ENCODE measurements at places on chromosomes 1 and 21.

- no peaks in the 10 kb centered on the region for H3K27me3 ChIP-seq
- H3K4me3 ChIP-seq, result no peak overlapping the region
- no peaks in the 10 kb centered on the region for H3K4me1 ChIP-seq
These were observed 12.0 kb downstream of the SLAMF8 start for GRCh38 chr1:159838715-159839114.

DNA sequence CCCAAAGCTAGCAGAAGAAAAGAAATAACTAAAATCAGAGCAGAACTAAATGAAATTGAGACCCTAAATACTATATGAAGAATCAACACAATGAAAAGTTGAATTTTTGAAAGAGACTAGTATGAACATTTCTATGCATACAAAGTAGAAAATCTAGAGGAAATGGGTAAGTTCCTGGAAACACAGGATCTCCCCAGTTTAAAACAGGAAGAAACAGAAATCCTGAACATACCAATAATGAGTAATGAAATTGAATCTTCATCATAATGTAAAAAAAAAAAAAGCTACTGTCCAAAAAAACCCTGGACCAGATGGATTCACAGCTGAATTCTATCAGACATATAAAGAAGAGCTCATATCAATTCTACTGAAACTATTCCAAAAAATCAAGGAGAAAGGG, 233.5 kb downstream of the PLPP3 start:
- H3K4me1 ChIP-seq, result no peaks in the 10 kb centered on the region
- DNase-seq, result no peak
- H3K27ac ChIP-seq, result no peak overlapping the region
- H3K27me3 ChIP-seq, result no peaks in the 10 kb centered on the region
- H3K36me3 ChIP-seq, result no peaks in the 10 kb centered on the region

GRCh38 chr1:213761845-213762407, 225.8 kb upstream of the PROX1 start:
- peak; percentile 16 for DNase-seq
- H3K4me1 ChIP-seq, result no peaks in the 10 kb centered on the region
- no peaks in the 10 kb centered on the region for H3K36me3 ChIP-seq
- H3K27ac ChIP-seq, result no peak overlapping the region
- H3K27me3 ChIP-seq, result no peaks in the 10 kb centered on the region

DNA sequence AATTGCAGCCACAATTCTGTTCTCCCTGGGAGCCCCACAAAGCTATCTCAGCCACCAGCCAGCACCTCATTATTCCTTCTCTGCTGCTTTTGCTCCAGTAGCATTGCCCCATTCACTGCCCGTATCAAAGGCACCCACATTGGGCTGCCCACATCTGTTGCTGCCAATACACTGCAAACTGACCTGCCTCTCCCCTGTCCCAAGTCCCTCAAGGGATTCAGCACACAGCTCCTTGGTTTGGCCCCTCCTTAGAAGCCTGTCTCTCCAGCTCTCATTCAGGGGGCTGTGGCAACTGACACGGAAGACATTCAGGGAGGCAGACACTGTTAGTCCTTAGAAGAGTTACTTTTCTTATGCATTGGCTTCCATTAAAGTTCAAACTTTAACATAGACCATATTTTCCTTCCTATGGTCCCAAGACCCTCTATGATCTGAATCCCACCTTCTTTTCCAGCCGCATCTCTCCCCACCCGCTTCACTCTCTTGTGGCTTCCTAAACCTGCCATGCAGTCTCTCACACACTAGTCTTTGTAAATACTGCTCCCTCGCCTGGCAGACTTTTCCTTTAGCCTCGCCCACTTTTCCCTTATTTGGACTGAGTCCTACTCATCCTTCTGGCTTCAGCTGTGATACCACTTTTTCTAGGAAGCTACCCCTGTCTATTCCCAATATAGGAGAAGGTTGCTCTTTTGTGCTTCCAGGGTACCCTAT, 19.3 kb upstream of the KLHDC8A start:
- no peak overlapping the region for H3K27ac ChIP-seq
- no peaks in the 10 kb centered on the region for H3K27me3 ChIP-seq
- H3K4me3 ChIP-seq, result no peak overlapping the region
- H3K36me3 ChIP-seq, result no peaks in the 10 kb centered on the region

GRCh38 chr1:69985376-69985775, 220.0 kb downstream of the LRRC40 start:
- no peaks in the 10 kb centered on the region for H3K27me3 ChIP-seq
- DNase-seq, result no peak
- H3K36me3 ChIP-seq, result no peaks in the 10 kb centered on the region
- no peaks in the 10 kb centered on the region for H3K4me1 ChIP-seq
- no peak overlapping the region for H3K4me3 ChIP-seq

DNA sequence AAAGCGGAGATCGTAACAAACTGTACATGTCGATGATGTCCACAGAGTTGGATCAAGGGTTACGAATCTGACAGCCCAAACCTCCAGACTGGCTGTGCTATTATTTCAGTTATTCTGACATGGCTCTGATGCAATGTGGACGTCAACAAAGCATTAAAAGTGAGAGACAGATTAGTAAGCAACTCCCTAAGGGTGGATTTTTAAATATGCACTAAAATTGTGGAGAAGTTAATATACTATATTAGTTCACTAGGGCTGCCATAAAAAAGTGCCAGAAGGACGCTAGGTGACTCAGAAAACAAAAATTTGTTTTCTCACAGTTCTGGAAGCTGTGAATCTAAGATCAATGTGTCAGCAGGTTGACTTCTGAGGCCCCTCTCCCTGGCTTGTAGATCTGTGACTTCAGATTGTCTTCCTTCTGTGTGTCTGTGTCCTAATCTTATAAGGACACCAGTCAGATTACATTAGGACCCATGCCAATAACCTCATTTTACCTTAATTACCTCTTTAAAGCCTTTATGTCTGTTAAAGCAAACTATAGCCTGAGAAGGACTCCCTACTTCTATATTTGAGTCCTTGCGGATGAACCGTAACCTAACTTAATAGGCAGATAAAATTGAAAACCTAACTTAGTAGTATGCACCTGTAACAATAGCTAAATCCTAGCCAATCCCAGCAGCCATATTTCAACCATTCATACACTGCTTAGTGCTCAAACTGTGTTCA, 66.0 kb upstream of the BACH1 start:
- peaks cover 3% of the 10 kb centered on the region for H3K4me1 ChIP-seq
- DNase-seq, result no peak
- H3K27ac ChIP-seq, result no peak overlapping the region
- no peaks in the 10 kb centered on the region for H3K27me3 ChIP-seq
- H3K36me3 ChIP-seq, result no peaks in the 10 kb centered on the region

- H3K4me1 ChIP-seq, result no peaks in the 10 kb centered on the region
- no peak overlapping the region for H3K27ac ChIP-seq
- no peak overlapping the region for H3K4me3 ChIP-seq
- H3K27me3 ChIP-seq, result no peaks in the 10 kb centered on the region
- H3K36me3 ChIP-seq, result no peaks in the 10 kb centered on the region
These were observed 601.9 kb downstream of the MRPL39 start for GRCh38 chr21:25005388-25005787.

- H3K4me1 ChIP-seq, result peaks cover 14% of the 10 kb centered on the region
- no peaks in the 10 kb centered on the region for H3K27me3 ChIP-seq
- peak; percentile 63 for DNase-seq
- no peaks in the 10 kb centered on the region for H3K36me3 ChIP-seq
These were observed 732 bp downstream of the ABCG1 start for GRCh38 chr21:42219606-42220137.

DNA sequence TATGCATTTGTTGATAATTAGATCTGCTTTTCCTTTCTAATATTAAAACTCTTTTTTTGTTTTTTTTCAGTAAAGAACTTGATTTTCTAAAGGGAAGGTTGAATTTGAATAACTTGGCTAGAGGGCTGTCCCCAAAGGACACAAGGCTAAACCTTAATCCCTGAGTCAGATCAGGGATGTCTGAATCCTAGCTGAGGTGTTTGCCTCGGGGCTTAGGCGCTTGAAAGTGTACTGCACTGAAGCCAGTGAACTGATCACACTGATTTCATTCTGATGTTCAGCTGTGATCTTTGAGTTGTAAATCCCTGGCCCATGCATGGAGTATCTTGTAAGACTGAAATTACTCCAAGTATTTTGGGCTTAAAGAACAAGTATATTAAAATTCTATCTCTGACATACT, 42.8 kb downstream of the MTR start:
- H3K4me3 ChIP-seq, result no peak overlapping the region
- no peaks in the 10 kb centered on the region for H3K27me3 ChIP-seq
- no peak overlapping the region for H3K27ac ChIP-seq

- H3K27ac ChIP-seq, result peak overlapping the region; percentile 91
- H3K4me1 ChIP-seq, result peaks cover 60% of the 10 kb centered on the region
- no peak for DNase-seq
- no peaks in the 10 kb centered on the region for H3K36me3 ChIP-seq
These were observed 3.5 kb downstream of the WLS start for GRCh38 chr1:68228851-68229250.

GRCh38 chr1:74699331-74699730, 25.7 kb upstream of the ERICH3 start:
- no peaks in the 10 kb centered on the region for H3K27me3 ChIP-seq
- DNase-seq, result no peak
- H3K36me3 ChIP-seq, result peaks cover 25% of the 10 kb centered on the region
- H3K27ac ChIP-seq, result no peak overlapping the region
- no peaks in the 10 kb centered on the region for H3K4me1 ChIP-seq

DNA sequence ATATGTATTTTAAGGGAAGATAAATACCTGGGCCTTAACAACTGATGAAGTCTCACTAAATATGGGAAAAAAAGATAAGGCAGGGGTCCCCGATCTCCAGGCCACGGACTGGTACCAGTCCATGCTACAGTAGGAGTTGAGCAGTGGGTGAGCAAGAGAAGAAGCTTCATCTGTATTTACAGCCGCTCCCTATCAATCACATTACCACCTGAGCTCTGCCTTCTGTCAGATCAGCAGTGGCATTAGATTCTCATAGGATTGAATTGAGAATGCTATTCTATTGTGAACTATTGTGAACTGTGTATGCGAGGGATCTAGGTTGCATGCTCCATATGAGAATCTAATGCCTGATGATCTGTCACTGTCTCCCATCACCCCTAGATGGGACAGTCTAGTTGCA, 43.0 kb upstream of the PAXBP1 start:
- no peaks in the 10 kb centered on the region for H3K36me3 ChIP-seq
- peaks cover 11% of the 10 kb centered on the region for H3K4me1 ChIP-seq
- H3K27ac ChIP-seq, result no peak overlapping the region
- DNase-seq, result no peak
